ENCODE measurements at places on chromosomes 3 and 15.

- DNase-seq = no peak
These were observed 15.3 kb upstream of the LAMB2 start for GRCh38 chr3:49148159-49148558.

DNA sequence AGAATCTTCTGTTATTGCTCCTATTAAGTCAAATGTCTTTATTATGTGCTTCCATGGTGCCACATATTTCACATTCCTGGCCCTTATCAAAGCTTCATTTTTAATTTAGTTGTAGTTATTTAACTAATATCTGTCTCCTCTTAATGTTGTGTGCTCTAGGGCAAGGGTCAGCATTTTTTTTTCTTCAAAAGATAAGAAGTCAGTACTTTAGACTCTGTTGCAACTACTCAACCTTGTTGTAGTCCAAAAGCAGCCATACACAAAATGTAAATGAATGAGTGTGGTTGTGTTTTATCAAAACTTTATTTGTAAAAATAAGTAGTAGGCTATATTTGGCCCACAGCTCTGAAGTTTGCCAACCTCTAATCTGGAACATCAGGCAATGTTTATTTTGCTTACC, 394.7 kb upstream of the CBLB start:
- DNase-seq = no peak

DNA sequence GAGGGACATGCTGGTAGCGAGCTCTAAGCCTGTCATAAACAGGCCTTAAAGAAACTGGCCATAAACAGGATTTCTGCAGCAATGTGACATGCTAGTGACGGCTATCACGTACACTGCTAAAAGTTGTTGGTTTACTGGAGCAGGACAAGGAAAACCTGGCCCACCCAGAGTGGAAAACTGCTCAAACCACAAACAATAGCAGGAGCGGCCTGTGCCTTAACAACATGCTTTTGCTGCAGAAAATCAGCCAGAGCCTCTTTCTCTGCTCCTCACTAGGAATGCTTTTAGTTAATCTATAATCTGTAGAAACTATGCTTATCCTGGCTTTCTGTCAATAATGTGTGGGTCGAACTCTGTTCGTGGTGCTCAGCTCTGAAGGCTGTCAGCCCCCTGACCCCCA, 202.9 kb upstream of the UBE3A start:
- DNase-seq = no peak

GRCh38 chr3:194259982-194260766, 91.0 kb downstream of the CPN2 start:
- DNase-seq = no peak

- DNase-seq = peak; percentile 17
These were observed 67.2 kb downstream of the CRTC3 start for GRCh38 chr15:90596943-90597342.

DNA sequence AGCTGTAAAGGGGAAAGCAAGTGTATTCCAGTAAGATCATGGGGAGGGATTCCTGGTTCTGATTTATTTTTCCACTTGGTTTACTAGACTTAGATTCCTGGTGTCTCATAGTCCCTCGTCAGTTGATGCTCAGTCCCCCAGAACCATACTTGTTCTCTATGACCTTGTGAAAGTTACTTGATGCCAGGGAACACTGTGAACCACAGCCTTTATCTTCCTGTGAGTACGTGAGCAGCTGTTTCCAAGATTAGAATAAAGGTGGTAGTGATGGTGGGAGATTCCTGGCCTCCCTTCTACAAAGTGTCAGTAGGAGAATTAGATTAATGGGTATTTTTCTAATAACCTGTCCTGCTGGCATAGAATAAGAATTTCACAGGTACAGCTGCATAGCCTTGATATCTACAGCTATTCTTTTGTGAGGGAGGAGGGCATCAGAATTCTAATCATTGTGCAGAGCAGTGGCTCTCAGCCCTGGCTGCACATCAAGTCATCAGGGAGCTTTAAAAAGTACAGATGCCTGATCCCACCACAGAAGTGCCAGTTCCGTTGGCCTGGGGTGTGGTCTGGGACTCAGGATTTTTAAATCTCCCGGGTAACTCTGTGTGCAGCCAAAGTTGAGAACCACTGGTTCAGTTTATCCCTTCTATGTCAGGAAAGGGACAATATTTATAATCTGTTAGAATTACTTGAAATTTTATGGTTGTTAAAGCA, 20.0 kb downstream of the GPD1L start:
- no peak for DNase-seq

DNA sequence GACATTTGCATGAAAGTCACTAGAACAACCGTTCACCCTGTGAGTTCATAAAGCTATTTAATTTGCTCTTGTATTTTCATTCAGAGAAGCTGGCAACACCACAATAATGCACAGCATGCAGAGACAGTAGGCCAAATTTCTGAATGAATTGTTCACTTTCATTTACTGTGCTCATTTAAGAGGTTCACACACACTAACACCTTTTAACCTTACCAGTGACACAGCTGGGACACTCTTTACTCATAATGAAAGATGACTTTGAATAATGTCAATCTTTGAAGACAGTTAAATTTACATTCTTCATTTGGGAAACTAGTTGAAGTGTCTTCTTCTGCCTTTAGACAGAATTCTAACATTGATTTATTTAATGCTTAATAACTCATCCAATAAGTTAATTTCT, 95.7 kb downstream of the ROBO1 start:
- DNase-seq = no peak

- DNase-seq = no peak
These were observed 25.7 kb downstream of the ACAA1 start for GRCh38 chr3:38111201-38111600.

DNA sequence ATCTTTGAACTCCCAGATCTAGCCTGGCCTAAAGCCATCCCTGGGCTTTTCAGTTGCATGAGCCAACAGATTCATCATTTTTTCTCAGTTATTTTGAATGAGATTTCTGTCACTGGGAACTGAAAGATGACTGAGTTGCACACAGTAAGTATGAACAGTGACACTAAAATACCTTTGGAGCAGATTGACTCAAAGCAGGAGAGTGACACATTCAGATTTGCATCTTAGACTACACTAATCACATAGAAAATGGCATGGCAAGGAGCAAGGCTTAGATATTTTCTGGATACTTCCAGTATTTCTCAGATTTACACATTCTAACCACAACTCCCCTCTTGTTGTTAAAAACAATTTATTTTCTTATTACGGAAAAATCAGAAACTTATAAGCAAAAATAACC, 32.8 kb downstream of the SEC62 start:
- peak; percentile 75 for DNase-seq

GRCh38 chr15:87736891-87737389, 519.6 kb downstream of the NTRK3 start:
- DNase-seq = no peak

DNA sequence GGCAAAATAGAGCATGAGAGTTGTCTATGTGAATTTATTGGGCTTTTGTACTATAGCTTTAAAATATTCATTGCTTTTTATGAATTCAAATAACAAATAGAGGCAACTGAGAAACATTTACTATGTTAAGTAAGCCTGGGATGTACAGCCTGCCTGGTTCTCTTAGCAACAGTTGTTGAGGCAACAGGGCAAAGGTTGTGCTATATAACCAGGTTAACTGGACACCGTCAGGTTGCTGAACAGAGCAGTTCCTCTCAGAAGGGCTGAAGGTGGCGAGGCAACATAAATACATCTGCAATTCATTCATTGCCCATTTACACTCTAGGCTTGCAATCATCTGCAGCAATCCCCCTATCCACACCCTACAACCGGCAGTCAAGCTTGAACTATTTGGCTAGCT, 78.2 kb downstream of the GTF2E1 start:
- DNase-seq = no peak

DNA sequence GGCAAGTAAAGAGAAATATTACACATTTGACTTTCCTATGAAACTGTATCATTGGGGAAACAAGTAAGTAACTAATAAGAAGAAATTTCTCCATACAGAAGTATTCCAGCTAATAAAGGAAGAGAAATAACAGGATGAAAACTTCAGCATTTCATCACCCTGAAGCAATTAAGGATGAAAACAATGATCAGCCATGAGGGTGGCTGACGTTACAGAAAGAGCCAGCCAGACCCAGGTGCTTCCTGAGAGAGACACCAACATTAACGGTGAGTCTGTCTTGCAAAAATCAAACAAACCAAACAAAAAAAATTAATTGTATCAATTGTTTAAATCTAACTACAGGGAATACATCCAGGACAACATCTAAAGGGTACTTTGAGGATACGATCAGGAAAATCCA, 190.0 kb downstream of the ARRDC4 start:
- DNase-seq = no peak

GRCh38 chr3:109532257-109533216, 195.2 kb upstream of the DPPA4 start:
- peak; percentile 20 for DNase-seq

- DNase-seq = no peak
These were observed 34.5 kb upstream of the SKOR1 start for GRCh38 chr15:67790610-67791319.

- no peak for DNase-seq
These were observed 513 bp downstream of the CLASP2 start for GRCh38 chr3:33717616-33717865.

GRCh38 chr3:2303566-2303965, 204.9 kb downstream of the CNTN4 start:
- peak; percentile 39 for DNase-seq

GRCh38 chr3:190618330-190619030, 104.6 kb downstream of the IL1RAP start:
- no peak for DNase-seq

- DNase-seq = no peak
These were observed 271.5 kb downstream of the SATB1 start for GRCh38 chr3:18153571-18154173.

GRCh38 chr3:128553560-128553959, 60.6 kb upstream of the GATA2 start:
- DNase-seq = no peak

DNA sequence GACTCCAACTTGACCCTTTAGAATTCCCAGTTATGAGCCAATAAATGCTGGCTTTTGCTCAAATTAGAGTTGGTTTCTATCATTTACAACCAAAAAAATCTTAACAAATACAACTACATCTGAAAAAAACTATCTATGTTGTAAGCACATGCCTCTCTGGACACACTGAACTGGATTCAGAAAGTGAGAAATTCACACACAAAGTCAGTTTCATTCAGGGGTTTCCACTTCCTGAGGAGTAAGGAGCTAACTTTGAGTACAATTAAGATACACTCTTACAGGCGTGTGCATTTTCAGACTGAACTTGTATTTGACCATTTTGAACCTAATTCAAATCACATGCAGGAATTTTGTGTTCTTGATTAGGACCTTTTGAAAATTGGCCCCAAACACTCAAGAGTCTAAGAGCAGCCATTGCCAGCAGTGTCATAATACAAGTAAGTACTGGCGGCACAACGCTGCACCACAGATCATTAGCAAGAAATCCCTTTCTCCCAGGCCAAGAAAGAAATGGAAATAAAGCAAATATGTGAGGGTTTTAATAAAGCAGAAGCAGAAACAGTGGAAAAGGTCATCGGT, 31.2 kb downstream of the LINS1 start:
- DNase-seq = peak; percentile 77

DNA sequence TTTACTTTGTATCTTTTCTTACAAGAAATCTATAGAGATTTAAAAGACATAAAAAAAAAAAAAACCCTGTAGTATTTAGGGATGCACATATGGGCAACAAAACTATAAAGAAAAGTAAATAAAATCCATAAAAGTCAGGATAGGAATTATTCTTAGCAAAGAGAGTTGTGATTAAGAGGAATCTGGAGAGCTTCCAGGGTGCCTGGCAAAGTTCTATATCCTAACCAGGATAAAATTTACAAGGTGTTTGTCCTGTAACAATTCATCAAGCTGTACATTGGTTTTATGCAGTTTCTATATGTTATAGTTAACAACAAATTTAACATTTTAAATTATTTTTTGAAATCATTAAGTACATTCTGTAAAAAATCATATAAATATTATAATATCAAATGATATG, 7.9 kb downstream of the SECISBP2L start:
- DNase-seq = no peak

DNA sequence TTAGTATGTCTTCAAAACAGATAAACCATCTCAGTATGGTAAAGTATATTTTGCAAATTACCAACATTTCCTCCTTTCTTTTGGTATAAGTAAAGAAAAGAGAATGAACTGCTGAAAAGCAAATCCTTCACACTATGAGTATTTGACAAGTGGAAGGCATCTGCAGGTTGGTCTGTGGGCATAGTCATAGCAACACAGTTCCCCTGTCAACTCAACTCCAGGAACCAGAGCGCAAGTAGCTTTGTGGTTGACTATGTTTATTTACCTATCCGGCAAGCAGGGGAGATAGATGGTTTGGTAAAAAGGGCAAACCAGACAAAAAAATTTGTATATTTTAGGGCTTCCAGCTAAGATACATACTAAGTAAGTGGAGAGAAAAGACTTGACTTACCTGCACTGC, 88.3 kb upstream of the PPIB start:
- no peak for DNase-seq

DNA sequence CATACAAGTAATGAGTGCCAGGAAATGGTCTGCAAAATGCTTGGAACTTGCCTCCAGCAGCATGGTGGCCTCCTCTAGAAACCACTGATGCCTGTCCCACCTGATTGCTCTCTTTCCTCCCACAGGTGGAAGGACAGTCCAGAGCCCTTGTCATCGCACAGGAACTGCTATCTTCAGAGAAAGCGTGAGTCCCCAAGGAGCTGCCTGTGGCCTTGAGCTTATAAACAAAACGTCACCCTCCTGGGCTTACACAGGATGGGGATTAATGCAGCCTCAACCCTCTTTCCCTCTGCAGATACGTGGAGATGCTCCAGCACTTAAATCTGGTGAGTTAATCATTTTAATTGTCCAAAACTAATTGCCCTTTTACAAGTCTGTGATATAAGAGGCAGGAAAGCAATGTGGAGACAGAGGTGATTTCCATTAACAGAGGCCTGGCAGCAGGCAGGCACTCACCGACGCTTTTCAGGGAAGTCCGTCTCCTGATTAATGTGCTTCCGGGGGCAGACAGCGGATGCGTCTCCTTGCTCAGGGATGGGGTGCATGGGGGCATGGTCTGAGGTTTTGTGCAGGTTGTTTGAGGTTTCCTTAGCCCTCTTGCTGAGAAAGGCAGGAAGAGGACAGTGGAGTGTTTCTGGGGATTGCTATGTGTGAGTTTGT, 61.8 kb downstream of the FGD5 start:
- no peak for DNase-seq

DNA sequence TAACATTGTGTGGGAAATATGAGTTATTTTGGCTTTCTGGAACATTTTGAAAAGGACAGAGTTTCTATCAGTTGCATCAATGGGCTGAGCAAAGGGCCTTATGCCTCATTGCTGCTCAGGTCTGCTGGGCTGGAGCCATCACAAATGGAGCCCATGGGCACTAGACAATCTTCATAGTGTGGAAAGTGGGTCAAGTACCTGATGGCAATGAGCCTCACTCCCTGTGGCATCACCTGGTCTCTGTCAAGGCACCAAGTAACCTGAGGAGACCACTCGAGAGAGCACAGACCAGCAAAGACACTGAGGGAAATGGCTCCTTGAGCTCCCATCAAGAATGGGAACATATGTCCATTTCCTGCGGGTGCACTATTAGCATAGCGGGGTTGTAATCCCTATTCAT, 96.7 kb upstream of the PPP2R3A start:
- no peak for DNase-seq

GRCh38 chr15:31447931-31448634, 121.4 kb downstream of the KLF13 start:
- DNase-seq = no peak

GRCh38 chr3:138935863-138936740, 10.8 kb downstream of the FOXL2 start:
- DNase-seq = peak; percentile 44

GRCh38 chr3:45950686-45951600, 7.7 kb downstream of the CXCR6 start:
- DNase-seq = no peak

- no peak for DNase-seq
These were observed 40.7 kb downstream of the MYRIP start for GRCh38 chr3:39849992-39850715.

- DNase-seq = no peak
These were observed 684.4 kb downstream of the GRM7 start for GRCh38 chr3:7545334-7545733.
